PC-9 (cell line): ENCODE measurements at places on chromosomes 1 and 21.

DNA sequence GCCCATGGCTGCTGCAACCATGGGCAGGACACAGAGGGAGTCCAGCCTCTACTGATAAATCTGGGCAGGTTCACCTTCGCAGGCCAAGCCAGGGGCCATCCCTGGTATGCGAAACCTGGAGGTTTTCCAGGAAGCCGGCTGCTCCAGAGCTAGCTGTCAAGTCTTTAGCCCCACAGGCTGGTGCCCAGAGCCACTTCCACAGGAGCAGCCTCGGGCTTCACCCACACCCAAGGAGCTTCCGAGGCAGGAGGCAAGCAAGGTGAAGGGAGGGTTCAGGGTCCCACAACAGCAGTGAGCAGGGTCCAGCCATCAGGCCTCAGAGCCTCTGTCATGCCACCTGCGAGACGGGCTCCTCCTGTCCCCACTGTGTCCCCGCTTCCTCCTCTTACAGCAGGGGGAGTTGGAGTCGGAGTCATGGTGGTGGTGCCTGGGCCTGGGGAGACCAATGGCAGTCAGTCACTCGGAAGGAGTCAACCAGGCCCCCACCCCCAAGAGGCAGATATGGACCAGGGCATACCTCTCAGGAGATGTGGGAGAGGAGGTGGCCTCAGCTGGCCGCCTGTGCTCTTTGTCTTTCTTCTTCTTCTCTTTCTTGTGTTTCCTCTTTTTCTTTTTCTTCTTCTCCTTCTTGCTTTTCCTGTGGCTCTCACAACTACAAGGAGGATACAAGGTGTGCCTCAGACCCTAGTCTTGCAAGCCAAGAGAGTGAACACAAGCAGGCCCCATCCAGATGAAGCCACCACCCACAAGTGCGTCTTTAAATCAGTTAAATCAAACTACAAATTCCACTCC is 2.1 kb downstream of the C1orf35 start:
- DNase-seq: no peak
- H3K4me3 ChIP-seq: no peak overlapping the region; the same call in 1 of the 2 replicates
- no peaks in the 10 kb centered on the region for H3K27me3 ChIP-seq

GRCh38 chr21:43025636-43026180 is 49.9 kb downstream of the CBS start:
- H3K27me3 ChIP-seq: no peaks in the 10 kb centered on the region
- no peak overlapping the region for H3K4me3 ChIP-seq
- peak overlapping the region; percentile 73 for H3K27ac ChIP-seq
- no peaks in the 10 kb centered on the region for H3K36me3 ChIP-seq
- peak; percentile 95 for DNase-seq

- no peaks in the 10 kb centered on the region for H3K4me1 ChIP-seq
- DNase-seq: no peak
- no peaks in the 10 kb centered on the region for H3K36me3 ChIP-seq
- H3K27ac ChIP-seq: no peak overlapping the region
- H3K27me3 ChIP-seq: no peaks in the 10 kb centered on the region
These were observed 2.9 kb upstream of the HTR6 start for GRCh38 chr1:19661721-19662228.

GRCh38 chr1:844472-845026 is 79.2 kb upstream of the SAMD11 start:
- no peak overlapping the region for H3K4me3 ChIP-seq
- no peaks in the 10 kb centered on the region for H3K27me3 ChIP-seq
- no peaks in the 10 kb centered on the region for H3K36me3 ChIP-seq
- peaks cover 6% of the 10 kb centered on the region; the same call in 1 of the 2 replicates for H3K4me1 ChIP-seq
- H3K27ac ChIP-seq: no peak overlapping the region

- no peaks in the 10 kb centered on the region for H3K4me1 ChIP-seq
- no peaks in the 10 kb centered on the region for H3K36me3 ChIP-seq
- H3K27me3 ChIP-seq: no peaks in the 10 kb centered on the region
- H3K27ac ChIP-seq: no peak overlapping the region
- H3K4me3 ChIP-seq: no peak overlapping the region
- DNase-seq: no peak
These were observed 64.4 kb upstream of the FAM20B start for GRCh38 chr1:178961331-178961730.

GRCh38 chr1:81158592-81158991 is 642.1 kb upstream of the ADGRL2 start:
- no peaks in the 10 kb centered on the region for H3K4me1 ChIP-seq
- H3K27me3 ChIP-seq: no peaks in the 10 kb centered on the region
- H3K27ac ChIP-seq: no peak overlapping the region
- H3K36me3 ChIP-seq: no peaks in the 10 kb centered on the region

DNA sequence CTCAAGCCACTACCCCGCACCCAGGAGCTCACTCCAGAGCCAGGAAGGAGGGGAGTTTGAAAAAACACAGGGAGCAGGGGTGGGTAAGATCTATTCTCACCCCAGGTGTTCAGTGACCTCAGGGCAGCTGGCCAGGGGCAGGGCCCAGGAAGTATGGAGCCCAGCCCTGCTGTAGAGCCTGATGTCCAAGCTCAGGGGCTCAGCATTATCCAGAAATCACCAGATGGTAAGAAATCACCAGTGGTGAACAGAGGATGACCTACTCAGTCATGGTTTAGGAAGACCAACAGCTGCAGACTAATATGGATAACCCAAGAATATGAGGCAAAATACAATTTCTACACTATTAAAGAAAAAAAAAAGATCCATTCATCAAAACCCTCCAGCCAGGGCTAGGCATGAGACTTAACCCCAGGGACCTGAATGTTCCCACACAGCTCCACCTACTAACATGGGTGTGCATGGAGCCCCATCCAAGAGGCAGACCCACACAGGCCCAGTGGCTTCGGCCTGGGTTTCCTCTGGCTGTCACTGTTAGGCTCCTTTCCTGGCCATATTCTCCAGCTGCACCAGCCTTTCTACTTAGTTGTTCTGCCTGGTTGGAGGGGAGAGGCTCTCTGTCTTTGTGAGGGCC is 67.6 kb downstream of the KCNN3 start:
- no peaks in the 10 kb centered on the region for H3K36me3 ChIP-seq
- no peak overlapping the region for H3K4me3 ChIP-seq
- H3K27me3 ChIP-seq: peaks cover 96% of the 10 kb centered on the region
- no peaks in the 10 kb centered on the region for H3K4me1 ChIP-seq

DNA sequence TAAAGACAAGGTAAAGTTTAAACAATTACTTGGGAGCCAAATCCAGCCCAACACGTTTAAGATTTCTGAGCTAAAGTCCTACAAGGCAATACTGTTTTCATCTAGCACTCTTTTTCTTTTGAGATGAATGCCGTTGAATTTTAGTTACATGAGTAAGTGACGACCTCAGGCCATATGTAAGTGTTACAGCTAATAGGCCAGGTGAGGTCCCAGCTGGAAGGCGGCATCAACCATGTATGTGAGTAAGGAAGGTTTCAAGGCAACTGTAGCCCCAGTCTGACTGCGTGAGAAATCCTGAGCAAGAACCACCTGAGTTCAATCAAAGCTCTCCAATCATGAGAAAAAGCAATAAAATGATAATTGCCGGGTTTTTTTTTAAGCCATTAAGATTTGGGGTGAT is 41.5 kb upstream of the EGLN1 start:
- DNase-seq: no peak
- no peaks in the 10 kb centered on the region for H3K36me3 ChIP-seq
- no peak overlapping the region for H3K27ac ChIP-seq

- 0 out of 2 replicates have a peak, but pooled peaks cover 6% of the 10 kb centered on the region for H3K36me3 ChIP-seq
- no peak for DNase-seq
- H3K27ac ChIP-seq: no peak overlapping the region
These were observed 5.3 kb downstream of the PRUNE1 start for GRCh38 chr1:151013518-151013917.

DNA sequence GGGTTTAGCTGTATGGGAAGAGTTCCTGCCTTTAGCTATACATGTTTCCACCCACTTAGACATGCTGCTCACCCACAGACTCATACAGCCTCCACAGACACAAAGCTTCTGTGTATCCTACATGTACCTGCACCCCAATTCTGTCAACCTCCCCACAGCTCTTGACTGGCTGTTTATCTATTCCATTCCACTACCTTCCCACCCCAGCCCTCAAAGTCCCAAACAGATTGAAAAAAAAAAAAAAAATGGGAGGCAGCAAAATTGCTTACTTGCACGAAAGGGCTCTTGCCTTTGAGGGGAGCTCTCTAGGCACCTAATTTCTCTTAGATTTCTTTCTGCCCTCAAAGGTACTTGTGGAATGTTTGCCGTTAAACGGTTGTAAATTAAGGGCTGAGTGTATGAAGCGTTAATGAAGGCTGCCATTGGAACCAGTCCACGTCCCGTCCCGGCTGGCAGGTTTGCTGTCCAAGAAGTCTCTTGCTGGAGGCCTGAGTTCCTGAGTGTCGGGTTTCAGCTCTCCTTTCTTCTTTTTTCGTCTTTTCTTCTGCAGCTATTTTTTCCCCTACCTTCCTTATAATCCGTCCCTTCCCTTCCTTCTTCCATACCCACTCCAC is 43.6 kb downstream of the PBX1 start:
- 0 out of 2 replicates have a peak, but pooled peaks cover 9% of the 10 kb centered on the region for H3K36me3 ChIP-seq
- H3K4me1 ChIP-seq: peaks cover 69% of the 10 kb centered on the region
- DNase-seq: peak; percentile 83
- H3K27ac ChIP-seq: peak overlapping the region; percentile 95
- H3K27me3 ChIP-seq: no peaks in the 10 kb centered on the region
- peak overlapping the region; percentile 49 for H3K4me3 ChIP-seq
